ENCODE measurements at places on chromosomes 4 and X.

GRCh38 chrX:133638285-133638684, 223.0 kb upstream of the GPC4 start:
- H3K4me3 ChIP-seq, result no peak overlapping the region
- H3K36me3 ChIP-seq, result no peaks in the 10 kb centered on the region
- H3K27ac ChIP-seq, result no peak overlapping the region

- no peaks in the 10 kb centered on the region for H3K36me3 ChIP-seq
- no peak overlapping the region for H3K4me3 ChIP-seq
- no peak overlapping the region for H3K27ac ChIP-seq
- no peak for DNase-seq
Measured at GRCh38 chrX:121635141-121635540, 587.7 kb downstream of the GLUD2 start.

DNA sequence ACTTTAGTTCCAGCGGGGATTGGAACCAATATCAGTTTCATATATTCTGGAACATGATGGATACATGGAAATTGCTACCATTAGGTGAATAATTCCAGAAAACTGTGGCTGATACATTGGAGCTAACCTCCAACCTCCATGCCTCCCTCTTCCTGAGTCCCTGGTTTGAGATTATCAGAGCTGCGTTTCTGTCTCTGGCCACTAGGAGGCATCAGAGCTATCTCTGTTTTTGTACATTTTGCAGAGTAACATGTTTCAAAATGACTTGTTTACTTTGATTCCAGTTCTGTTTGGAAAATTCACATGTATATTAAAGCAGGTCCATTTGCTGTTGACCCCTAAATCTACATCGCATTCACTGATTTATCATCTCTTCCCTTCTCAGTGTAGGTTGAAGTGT, 2.4 kb upstream of the RAB40AL start:
- no peaks in the 10 kb centered on the region for H3K27me3 ChIP-seq
- no peaks in the 10 kb centered on the region for H3K36me3 ChIP-seq
- H3K4me3 ChIP-seq, result no peak overlapping the region
- H3K4me1 ChIP-seq, result no peaks in the 10 kb centered on the region
- no peak for DNase-seq

GRCh38 chr4:15873117-15873516, 65.4 kb downstream of the FGFBP1 start:
- H3K27ac ChIP-seq, result no peak overlapping the region
- no peaks in the 10 kb centered on the region for H3K4me1 ChIP-seq
- no peak overlapping the region for H3K4me3 ChIP-seq
- H3K27me3 ChIP-seq, result no peaks in the 10 kb centered on the region

GRCh38 chr4:98601708-98602107, 56.7 kb downstream of the TSPAN5 start:
- no peak overlapping the region for H3K4me3 ChIP-seq
- no peak for DNase-seq
- peaks cover 9% of the 10 kb centered on the region for H3K4me1 ChIP-seq
- no peaks in the 10 kb centered on the region for H3K27me3 ChIP-seq

DNA sequence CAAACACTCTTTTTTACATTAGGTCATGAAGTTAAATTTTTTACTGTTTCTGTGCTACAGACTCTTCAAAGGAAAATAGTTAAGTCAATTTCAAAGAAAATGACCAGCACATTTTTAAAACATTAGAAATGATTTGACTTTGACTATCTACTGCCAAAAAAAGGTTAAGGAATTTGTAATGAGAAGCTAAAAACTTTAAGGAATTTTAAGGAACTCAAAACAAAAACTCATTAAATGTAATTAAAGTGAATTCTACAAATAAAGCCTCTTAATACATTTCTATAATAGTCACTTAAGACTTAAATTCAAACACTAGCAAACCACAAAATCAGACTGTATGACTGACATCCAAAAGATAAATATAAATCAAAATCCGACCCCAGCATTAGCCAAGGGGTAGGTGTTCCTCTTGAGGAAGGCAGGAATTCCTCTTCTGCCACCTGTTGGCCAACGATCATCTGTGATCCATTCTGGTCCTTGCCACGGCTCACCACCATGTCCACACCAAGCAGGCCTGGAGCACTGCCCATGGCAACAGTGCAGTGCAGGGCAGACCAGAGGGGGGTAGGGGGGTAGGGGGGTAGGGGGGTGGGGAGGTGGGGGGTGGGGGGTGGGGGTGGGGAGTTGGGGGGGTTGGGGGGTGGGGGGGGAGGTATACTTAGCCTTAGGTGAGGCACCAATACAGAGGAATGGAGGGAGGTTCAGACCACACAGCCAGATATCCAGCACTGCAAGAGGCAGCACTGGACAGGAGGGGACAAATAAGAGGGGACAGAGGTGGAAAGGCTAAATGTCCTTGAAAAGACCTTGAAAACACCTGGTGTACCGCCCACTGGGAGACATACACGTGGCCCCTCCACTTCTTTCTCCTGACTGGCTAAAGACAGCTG, 287.4 kb downstream of the CHIC1 start:
- no peak overlapping the region for H3K4me3 ChIP-seq
- H3K27me3 ChIP-seq, result no peaks in the 10 kb centered on the region
- peaks cover 19% of the 10 kb centered on the region for H3K36me3 ChIP-seq
- no peak overlapping the region for H3K27ac ChIP-seq

DNA sequence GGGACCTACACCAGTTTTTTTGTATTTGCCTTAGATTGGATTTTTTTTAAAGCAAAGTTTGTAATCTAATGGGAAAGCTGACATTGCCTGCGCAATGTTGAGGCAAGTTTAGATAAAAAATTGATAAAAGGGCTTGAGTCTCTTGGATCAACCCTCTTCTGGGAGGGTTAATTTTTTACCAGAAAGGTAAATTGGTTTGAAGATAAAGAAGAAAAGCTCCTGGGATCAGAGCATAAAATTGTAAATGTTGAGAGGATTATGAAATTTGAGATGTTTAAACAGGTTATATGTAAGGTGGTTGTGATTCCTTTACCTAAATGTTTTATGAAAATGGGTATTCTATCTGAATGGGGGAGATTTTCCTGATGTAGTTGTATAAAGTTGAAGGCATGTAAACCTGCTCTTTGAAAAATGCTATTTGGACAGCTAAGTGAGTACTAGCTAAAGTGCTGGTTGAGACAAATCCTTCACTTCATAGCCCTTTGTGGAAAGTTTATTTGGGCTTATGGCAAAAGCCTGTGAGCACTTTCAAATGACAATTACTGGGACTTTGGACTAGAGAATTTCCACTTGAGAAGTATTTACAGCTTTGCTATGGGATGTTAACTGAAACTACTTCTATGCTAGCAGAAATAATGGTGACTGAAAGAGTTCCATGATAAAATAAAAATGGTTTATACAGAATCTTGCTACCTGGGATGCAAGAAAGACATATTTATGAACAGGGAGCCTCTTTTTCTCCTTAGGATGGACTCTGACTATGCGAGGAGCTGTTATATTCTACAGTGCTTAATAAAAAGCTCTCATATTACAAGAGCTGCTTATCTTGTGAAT, 56.2 kb downstream of the UGT2B10 start:
- peaks cover 2% of the 10 kb centered on the region for H3K36me3 ChIP-seq
- H3K27ac ChIP-seq, result no peak overlapping the region
- no peak overlapping the region for H3K4me3 ChIP-seq
- no peaks in the 10 kb centered on the region for H3K27me3 ChIP-seq

DNA sequence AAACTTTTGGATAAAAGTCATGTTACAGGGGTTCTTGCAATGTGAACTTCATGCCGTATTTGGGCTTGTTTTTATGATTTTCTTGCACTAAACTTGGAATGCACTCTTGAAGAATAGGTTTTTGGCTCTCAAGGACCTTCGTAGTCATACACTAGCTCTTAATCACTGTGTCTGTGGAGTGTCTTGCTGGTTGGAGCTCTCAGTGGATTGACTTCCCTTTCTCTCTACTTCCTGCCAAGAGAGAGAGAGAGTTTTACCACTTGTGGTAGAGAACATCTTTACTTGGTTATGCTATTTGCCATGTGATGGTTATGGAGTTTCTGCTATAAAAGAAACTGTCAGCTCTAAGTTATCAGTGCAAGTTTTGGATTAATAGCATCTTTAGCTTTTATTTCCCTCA, 112.4 kb downstream of the BMPR1B start:
- DNase-seq, result no peak
- H3K36me3 ChIP-seq, result no peaks in the 10 kb centered on the region
- H3K27ac ChIP-seq, result no peak overlapping the region
- no peaks in the 10 kb centered on the region for H3K4me1 ChIP-seq

- H3K27me3 ChIP-seq, result no peaks in the 10 kb centered on the region
- H3K36me3 ChIP-seq, result peaks cover 15% of the 10 kb centered on the region
- peaks cover 14% of the 10 kb centered on the region for H3K4me1 ChIP-seq
- H3K27ac ChIP-seq, result no peak overlapping the region
- H3K4me3 ChIP-seq, result no peak overlapping the region
Measured at GRCh38 chrX:40849906-40850823, 114.8 kb upstream of the MED14 start.

- no peak for DNase-seq
- no peak overlapping the region for H3K27ac ChIP-seq
- H3K27me3 ChIP-seq, result no peaks in the 10 kb centered on the region
Measured at GRCh38 chrX:154490021-154490413, 412 bp downstream of the SLC10A3 start.

- H3K27ac ChIP-seq, result no peak overlapping the region
- no peaks in the 10 kb centered on the region for H3K27me3 ChIP-seq
Measured at GRCh38 chr4:54882616-54883015, 224.9 kb downstream of the KIT start.

GRCh38 chr4:16580514-16580913, 317.9 kb downstream of the LDB2 start:
- H3K27ac ChIP-seq, result no peak overlapping the region
- 0 out of 2 replicates have a peak, but pooled peaks cover 3% of the 10 kb centered on the region for H3K36me3 ChIP-seq
- DNase-seq, result no peak
- H3K4me3 ChIP-seq, result no peak overlapping the region
- H3K27me3 ChIP-seq, result no peaks in the 10 kb centered on the region

- no peak for DNase-seq
- no peaks in the 10 kb centered on the region for H3K4me1 ChIP-seq
- H3K36me3 ChIP-seq, result no peaks in the 10 kb centered on the region
- peak overlapping the region; percentile 33 for H3K27ac ChIP-seq
- no peak overlapping the region for H3K4me3 ChIP-seq
- no peaks in the 10 kb centered on the region for H3K27me3 ChIP-seq
Measured at GRCh38 chrX:23387550-23388184, 53.0 kb downstream of the PTCHD1 start.

DNA sequence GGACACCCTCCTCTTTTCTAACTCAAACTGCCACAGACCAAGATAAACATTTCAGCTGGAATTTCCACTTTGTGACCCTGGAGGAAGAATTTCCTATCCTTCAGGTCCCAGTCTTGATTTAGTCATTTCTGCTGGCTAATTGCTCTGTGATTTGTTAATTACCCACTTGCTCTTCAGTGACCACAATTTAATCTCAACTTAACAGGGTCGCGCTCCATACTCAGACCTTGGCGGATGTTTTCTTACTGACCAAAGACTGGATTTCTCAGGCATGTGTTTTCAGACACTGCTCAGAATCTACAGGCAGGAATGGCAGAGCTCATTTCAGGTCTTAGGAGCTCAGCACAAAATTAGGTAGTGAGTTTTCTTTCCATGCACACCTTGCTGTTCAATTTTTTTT, 188.9 kb downstream of the ASMT start:
- DNase-seq, result no peak
- H3K36me3 ChIP-seq, result no peaks in the 10 kb centered on the region
- H3K27me3 ChIP-seq, result no peaks in the 10 kb centered on the region
- no peaks in the 10 kb centered on the region for H3K4me1 ChIP-seq
- no peak overlapping the region for H3K4me3 ChIP-seq

DNA sequence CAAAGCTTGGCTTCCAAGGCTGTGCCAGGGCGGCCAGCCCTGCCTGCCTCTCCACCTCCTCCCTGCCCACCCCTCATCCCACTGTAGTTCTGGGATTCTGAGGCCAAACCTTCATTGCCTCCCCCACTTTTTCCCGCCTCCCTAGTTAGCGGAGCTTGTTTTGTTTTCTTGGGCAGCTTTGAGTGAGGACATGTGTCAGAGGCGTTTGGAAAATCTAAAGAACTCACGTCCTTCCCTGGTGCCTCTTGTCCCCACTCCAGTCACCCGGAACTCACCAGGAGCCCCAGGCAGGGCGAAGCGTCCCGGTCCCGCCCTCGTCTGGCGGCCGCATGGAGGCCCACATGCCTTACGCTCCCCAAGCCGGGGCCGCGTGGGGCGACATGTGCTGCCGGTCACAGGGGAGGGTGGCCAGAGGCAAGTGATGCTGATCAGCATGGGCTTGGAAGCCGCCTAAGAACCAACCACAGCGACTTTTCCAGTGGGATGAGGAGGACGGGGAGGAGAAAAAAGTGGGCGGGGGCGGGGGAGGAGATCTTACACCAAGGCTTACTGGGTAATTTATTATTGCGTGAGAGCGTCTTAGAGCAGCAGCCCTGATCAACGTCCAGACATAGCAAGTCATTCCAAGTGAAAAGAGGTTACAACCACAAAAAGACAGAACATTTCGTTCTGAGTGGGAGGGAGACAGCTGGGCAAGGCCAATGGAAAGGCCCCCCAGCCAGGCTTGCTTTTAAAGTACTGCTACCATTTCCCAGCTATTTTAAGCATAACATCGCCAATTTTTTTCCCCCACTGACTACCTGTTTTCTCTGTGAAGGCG, 48.5 kb downstream of the PRPS1 start:
- H3K36me3 ChIP-seq, result no peaks in the 10 kb centered on the region
- no peaks in the 10 kb centered on the region for H3K4me1 ChIP-seq
- no peak overlapping the region for H3K27ac ChIP-seq
- DNase-seq, result no peak
- no peak overlapping the region for H3K4me3 ChIP-seq

DNA sequence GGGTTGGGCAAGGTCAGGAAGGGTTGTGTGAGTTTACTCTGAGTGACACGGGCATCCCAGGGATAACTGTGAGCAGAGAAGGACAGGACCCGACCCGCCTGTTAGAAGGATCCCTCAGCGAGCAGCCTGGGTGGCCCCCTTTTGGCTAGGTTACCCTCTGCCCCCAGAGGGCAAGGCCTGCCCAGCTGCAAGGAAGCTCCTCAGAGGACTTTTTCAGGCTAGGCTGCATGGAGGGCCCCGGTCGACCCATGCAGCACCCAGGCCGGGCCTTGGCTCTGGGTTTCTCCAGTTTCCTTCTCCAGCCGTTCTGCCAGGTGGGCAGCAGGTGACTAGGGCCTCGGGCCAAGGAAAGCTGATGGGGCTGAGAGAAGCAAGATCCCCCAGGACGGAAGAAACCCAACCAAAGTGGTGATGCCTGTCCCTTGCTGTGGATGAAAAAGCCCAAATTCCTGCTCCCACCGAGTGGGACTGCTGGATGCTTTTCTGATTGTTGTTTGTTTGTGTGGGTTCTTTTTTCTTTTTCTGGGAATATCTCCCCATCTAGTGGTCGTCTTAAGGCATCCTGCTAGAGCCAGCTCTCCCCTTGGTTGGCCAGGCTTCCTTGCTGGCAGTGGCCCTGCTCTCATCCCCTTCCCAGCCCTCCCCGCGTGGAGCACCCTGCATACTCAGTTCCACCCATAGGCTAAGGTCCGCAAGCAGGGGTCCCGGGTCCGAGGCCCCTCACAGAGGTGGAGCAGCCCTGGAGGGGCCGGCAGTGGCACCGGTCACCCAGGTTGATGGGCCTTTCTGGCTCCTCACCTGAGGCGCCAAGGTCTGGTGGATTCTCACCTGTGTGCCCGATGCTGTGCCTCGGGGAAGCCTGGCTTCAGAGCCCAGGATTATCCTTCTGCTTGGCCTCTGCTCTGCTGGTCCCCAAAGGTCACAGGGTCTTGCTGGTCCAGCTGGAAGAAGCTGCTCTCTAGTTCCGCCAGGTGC, 1.8 kb downstream of the ZFP92 start:
- H3K36me3 ChIP-seq, result peaks cover 8% of the 10 kb centered on the region
- no peak overlapping the region for H3K27ac ChIP-seq
- H3K4me3 ChIP-seq, result no peak overlapping the region
- no peaks in the 10 kb centered on the region for H3K4me1 ChIP-seq
- peaks cover 7% of the 10 kb centered on the region for H3K27me3 ChIP-seq
- no peak for DNase-seq
